Omental fat pad (tissue), 4 donors: ENCODE measurements at places on chromosomes 3 and 15.

DNA sequence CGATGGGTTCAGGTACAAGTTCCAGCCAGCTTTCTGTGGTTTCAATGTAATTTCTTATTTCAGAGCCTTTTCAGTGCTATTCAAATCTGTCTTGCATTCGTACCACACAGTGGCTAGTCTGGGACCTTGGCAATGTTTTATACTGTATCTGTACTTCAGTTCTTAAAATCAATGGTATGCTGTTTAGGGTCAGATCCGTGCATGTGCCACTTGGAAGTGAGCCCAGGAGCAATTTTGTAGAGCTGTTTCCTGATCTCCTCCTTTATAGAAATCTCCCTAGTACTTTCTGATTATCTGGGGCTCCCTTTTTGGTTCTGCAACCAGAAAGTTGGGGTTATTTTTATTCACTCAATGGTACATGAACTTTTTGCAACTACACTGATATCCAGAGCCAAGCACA, 59.5 kb upstream of the NDUFB4 start:
- no peak for DNase-seq

- DNase-seq = no peak
Measured at GRCh38 chr15:59133929-59134427, 29.0 kb downstream of the CCNB2 start.

GRCh38 chr3:124558991-124559845, 171.0 kb upstream of the UMPS start:
- DNase-seq = peak; percentile 63

DNA sequence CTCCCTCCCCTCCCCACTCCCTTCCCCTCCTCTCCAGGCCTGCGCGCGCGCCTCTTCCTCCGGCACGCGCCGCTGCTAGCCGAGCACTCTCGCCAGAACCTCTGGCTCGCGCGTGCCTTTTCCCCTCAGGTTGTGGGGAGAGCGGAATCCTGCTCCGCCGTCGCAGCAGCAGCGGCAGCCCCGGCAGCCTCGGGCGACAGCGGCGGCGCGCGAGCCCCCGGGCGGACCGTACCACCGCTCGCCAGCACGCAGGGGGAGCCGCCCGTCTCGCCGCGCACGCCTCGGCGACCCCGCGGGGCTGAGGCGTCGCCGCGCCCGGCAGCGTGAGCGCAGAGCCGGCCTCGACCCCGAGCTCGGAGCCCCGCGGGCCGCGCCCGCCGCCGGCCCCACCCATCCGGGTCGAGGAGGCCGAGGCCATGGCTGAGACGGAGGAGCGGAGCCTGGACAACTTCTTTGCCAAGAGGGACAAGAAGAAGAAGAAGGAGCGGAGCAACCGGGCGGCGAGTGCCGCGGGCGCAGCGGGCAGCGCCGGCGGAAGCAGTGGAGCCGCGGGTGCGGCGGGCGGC, at the start of gene CDV3:
CDV3 (plus strand) TSS at position 58 of the 566 bp plus-strand sequence; CDS start at position 417, 359 bp downstream.
- DNase-seq = no peak

- DNase-seq = no peak
Measured at GRCh38 chr3:157103280-157103679, 56.7 kb downstream of the CCNL1 start.

DNA sequence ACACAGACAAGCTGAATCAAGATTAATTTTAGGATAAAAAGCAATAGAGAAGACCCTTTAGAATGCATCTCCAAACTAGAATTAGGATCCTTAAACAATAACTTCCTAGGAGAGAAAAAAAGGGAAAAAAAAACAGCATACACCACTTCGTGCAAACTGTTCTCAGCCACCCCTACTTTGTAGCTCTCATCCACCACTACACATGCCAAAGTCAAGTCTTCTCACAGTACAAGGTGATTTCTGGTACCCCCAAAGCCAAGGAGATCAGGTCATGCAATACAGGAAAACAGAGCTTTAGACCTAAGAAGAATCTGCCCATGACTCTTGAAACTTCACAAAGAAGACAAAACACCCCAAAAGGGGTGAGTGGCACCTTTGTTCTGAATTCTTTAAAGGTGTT, 166.9 kb downstream of the SUCNR1 start:
- no peak for DNase-seq

DNA sequence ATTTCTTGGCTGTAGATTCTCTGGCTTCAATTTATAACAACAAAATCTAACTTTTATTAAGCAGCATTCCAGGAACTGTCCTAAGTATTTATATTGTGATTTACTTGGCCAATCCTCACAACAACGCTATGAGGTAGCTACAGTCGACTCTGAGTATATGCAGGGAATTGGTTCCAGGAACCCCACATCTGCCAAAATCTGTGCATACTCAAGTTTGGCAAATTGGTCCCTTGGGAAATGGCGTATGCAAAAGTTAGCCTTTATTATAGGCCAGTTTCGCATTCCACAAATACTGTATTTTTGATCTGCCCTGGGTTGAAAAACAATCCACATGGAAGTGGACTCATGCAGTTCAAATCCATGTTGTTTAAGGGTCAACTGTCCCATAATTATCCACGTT, 53.9 kb downstream of the RAP2B start:
- no peak for DNase-seq

GRCh38 chr3:81041331-81041730, 720.1 kb downstream of the GBE1 start:
- DNase-seq = no peak

GRCh38 chr3:4752201-4753072, 226.8 kb upstream of the BHLHE40 start:
- DNase-seq = no peak

DNA sequence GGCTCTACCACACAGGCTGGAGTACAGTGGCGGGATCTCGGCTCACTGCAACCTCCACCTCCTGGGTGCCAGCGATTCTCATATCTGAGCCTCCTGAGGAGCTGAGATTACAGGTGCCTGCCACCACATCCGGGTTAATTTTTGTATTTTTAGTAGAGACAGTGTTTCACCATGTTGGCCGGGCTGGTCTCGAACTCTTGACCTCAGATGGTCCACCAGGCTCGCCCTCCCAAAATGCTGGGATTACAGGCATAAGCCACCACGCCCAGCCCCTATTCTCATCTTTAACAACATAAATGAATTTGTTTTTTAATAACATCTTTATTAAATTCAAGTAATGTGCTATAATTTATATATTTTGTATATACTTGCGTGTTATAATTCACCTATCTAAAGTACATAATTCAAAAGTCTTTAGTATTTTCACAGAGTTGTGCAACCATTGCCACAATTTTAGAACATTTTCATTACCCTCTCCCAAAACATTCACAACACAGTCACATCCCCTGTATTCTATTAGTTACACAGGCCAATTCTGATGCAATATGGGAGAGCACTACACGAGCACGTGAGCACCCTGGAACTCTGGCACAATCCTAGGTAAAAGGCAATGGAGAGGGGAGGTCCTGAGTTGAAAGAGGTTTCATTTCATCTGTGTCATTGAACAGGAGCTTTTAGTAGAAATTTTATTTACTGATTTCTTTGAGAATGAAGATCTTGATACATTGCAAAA, 21.2 kb upstream of the MTMR14 start:
- DNase-seq = no peak

- DNase-seq = no peak
Measured at GRCh38 chr3:100697723-100698285, 11.5 kb upstream of the TFG start.

- DNase-seq = no peak
Measured at GRCh38 chr3:179953993-179954870, 82.5 kb downstream of the PEX5L start.

- no peak for DNase-seq
Measured at GRCh38 chr3:131549340-131549739, 46.6 kb upstream of the MRPL3 start.

GRCh38 chr15:65329288-65329983, 25.0 kb downstream of the RNU5B-1 start:
- DNase-seq = no peak

GRCh38 chr15:38666865-38667510, 102.4 kb upstream of the RASGRP1 start:
- no peak for DNase-seq

DNA sequence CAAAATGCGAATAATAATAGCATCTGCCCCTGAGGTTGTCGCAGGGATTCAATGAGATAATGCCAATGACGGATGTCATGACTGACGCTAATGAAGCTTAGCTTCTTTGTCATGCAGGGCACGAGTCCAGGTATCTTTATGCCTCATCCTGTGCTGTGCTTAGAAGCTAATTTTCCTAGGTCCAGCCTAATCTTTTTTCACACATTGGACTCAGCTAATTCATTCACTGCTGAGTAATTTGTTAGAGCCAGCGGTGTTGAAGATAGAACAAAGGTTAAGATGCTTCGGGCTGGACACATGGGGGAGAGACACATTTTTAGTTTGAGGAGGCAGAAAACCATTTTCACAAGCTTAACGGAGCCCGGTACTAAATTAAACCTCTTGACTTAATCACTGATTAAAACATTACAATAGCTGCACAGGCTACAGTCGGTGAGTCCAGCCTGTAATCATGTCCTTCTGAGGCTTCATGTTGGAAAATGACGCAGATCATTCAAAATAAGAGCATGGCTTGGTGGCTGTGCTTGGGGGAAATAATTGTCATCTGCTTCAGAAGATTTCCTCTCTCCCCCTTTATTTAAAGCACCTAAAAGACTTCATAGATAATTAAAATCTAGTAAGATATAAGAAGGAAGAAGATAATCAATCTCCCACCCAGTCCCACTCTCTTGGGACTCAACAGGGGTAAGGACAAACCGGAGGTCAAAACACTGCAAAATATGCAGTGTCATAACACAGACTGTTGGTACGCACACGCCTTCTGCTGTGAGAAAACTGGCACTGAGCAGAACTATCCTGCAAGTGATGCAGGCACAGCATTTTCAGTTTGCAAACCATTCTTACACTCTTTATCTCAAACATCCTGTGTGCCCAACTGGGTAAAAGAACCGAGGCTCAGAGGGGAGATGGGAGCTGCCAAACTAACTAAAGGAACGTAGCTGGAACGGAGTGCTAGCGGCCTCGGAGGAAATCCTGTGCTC, 3.3 kb upstream of the CCDC174 start:
- no peak for DNase-seq

- no peak for DNase-seq
Measured at GRCh38 chr15:76991048-76991447, 3.9 kb upstream of the PSTPIP1 start.

GRCh38 chr3:184734903-184735701, 23.2 kb upstream of the MAGEF1 start:
- no peak for DNase-seq

- no peak for DNase-seq
Measured at GRCh38 chr3:161038725-161039124, 66.4 kb downstream of the B3GALNT1 start.

GRCh38 chr3:149207475-149207874, 14.2 kb downstream of the CP start:
- no peak for DNase-seq

DNA sequence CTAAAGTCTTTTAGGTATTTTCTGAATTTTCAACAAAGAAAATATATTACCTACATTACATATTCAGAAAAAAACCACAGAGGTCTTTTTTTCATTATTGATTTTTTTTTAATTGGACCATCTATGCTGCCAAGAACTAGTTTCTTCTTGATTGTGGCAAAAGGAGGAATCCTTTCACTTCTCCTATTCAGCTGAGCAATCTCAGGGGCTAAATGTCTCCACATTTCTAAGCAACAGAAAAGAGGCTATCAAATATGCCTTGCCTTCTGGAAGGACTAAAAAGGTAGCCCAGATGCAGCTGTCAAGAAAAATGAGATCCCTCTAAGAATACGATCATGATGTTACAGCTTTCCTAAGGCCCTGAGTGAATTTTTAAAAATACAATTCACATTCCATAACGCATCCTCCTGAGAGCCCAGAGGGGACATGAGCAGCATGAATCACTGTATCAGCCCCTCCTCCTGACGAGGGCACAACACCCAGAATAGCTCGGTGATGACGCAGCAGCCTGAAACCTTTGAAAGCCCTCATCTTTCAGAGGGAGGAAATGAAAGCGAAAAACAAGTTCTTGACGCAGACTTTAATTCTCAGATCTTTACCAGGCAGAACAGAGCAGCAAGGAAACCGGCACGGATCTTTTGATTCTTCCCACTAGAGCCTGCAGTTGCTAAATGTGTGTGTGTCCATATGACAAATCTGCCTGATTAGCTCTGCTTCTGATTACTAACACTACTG, 24.6 kb downstream of the RUBCN start:
- DNase-seq = peak; percentile 60

- no peak for DNase-seq
Measured at GRCh38 chr3:88595026-88595425, 445.3 kb downstream of the C3orf38 start.

GRCh38 chr15:45810201-45810600, 175.4 kb downstream of the SQOR start:
- DNase-seq = no peak

GRCh38 chr3:12999147-13000140, 73.8 kb downstream of the IQSEC1 start:
- no peak for DNase-seq

DNA sequence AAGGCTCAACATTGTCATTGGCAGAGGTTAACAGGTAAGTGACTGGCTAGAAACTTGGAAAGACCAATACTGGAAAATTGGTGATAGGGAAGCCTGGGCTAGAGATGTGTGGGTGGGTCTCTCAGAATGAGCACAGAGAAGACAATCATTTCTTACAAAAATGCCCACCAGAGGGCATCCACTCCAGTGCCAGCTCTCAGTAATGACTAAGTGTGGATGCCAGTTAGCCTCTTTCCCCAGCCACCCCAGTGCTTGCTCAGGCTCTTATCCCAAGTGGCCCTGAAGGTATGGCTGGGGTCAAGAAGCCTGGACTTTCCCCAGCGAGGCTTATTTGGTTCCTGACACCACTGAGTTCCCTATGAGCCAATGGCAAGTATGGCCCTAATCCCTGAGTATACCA, 115.9 kb upstream of the ST8SIA2 start:
- DNase-seq = no peak

DNA sequence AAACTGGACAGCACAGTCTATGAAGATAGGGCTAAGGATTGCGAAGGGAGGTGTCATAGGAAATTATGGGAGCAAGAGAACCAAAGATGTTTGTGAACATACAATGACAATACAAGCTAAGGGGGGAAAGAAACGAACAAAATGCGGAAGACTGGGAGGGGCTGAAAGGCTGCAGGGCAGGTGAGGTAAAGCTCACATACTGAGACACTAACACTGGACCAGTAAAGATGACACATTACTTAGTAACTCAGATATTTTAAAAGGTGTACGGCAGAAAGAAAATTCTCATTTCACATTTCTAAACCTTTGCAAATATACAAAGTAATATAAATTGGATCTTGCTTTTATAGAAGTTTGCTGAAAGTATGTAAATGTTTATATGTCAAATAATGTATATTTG, 10.1 kb downstream of the CLDND1 start:
- DNase-seq = no peak
